ENCODE measurements at places on chromosomes 7 and 10. TPM values are rescaled to one million over a fixed set of nuclear protein-coding genes. Genes with fewer than 3 reads are reported as not detected.
A peak's percentile ranks its signal among the peaks of the same experiment; 100 is the strongest.

DNA sequence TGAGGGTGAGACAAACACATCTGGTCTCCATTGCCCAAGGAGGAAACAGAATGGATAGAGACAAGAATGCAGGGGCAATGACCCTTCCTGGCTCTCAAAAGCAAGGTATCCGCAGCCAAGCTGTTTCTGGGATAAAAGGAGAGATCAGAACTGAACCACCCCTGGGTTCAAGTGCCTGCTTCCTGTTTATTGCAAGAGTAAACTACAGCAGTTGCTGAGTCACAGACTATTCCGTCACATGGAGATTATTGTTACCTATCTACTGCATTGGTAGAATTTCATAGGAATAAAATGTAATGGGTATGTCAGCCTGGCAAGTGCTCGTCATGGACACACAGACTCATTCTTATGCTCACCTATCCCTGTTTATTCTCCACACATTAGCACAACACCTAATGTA is 821.6 kb downstream of the GRID1 start:
- no peak for DNase-seq

GRCh38 chr7:115822380-115822779 is 208.2 kb downstream of the TFEC start:
- no peak for DNase-seq

GRCh38 chr7:18693816-18694215 is 198.3 kb downstream of the HDAC9 start:
- no peak for DNase-seq

DNA sequence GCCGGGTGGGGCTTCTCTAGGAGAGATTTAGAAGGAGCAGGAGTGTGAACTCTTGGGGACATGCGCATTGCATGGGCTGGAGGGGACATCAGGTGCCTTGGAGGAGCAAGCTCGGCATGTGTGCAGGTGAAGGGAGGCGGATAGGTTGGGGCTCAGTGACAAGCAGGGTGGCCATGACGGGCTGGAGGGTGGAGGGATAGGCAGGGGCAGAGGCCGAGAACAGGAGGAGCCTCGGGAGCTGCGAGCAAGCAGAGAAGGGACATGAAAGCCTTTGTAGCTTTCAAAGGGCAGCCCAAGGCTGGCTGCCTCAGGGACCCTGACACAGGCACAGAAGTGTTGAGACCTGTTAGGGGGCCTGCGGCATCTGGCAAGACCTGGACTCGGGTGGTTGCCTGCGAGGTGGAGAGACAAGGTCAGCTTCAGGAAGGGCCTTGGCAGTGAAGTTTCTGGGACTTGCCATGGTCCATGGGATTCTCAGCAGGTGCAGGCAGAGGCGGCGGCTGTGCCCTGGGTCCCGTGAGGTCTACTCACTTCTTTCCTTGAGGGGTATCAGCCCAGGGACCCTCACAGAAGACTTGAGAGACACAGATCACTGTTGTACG is 664.8 kb downstream of the SDK1 start:
- DNase-seq = no peak

- DNase-seq = no peak
Measured at GRCh38 chr10:118758449-118758848, 3.7 kb upstream of the CACUL1 start.

- no peak for DNase-seq
Measured at GRCh38 chr10:89540420-89540949, 5.1 kb upstream of the SLC16A12 start.

GRCh38 chr10:71742301-71743088 is 22.9 kb upstream of the C10orf105 start:
- DNase-seq = no peak

GRCh38 chr10:106795619-106796018 is 368.9 kb downstream of the SORCS1 start:
- DNase-seq = peak; percentile 39

GRCh38 chr10:83909001-83909400 is 230.3 kb upstream of the GHITM start:
- DNase-seq = no peak

- peak; percentile 41 for DNase-seq
Measured at GRCh38 chr10:76397181-76398042, 966.0 kb downstream of the LRMDA start.

DNA sequence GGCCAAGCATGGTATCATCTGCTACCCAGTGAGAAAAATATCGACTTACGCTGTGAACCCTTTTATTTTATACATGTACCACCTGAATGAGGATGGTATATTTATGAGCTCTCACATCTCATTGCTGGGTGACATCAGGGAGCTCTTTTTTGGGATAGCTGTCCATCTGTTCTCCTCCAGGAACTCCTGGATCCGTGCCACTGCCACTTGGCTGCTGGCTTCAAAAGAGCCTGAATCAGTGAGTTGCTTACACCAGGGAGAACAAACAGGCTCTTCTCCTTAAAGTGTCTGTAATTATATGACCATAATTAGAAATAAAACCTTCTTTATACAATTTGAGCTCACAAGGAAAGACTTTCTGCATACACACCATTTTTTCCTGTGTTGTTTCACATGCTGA is 106.2 kb downstream of the KAT6B start:
- peak; percentile 90 for DNase-seq

DNA sequence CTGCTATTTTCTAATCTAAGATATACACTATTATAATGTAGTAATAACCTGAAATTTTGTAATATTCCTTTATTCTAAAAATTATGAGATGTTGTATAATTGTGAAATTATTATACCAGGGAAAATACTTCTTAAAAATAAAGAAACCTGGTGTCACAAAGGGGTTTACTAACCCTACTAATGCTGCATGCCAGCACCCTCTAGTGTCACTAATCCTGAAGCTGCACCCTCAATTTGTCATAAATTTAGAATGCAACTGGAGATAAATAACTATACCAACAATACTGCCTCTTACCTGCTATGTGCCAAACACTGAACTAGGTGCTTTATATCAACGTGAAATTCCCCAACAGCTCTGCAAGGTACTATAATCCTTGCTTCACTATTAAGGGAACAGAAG is 30.8 kb downstream of the TM9SF3 start:
- no peak for DNase-seq

DNA sequence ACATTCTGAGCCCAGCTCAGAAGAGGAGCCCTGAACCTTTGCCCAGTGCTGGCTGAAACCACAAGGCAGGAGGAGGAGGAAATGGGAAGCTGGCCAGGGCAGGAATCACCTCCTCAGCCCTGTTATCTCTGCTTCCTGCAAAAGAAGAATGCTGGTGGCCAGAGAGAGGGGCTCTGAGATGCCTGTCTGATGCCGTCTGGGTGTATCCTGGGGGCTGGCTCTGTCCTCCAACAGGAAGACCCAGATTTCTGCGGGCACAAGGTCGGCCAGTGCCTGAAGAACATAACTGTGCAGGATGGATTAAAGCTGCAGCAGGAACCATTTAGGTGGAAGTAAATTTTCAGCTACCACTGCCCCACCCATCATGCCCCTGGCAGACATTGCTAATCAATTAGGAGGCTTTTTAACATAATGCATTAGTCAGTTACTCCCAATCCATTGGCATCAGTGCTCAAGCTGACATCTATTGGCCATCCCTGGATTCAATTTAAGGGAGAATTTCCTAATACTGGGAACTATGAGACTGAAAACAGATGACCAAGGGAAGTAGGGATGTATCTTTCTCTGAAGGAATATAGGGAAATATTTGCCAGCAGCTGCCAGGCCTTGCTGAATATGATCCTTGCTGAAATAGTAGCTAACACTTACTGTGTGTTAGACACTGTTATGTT is 67.7 kb downstream of the COL13A1 start:
- DNase-seq = no peak

GRCh38 chr10:129855836-129856563 is 108.1 kb downstream of the EBF3 start:
- DNase-seq = no peak

GRCh38 chr7:83347945-83348444 is 185.3 kb upstream of the PCLO start:
- DNase-seq = no peak

- DNase-seq = no peak
Measured at GRCh38 chr10:4217187-4217586, 432.2 kb upstream of the KLF6 start.

GRCh38 chr10:37619336-37619735 is 238.1 kb downstream of the ZNF248 start:
- DNase-seq = no peak

DNA sequence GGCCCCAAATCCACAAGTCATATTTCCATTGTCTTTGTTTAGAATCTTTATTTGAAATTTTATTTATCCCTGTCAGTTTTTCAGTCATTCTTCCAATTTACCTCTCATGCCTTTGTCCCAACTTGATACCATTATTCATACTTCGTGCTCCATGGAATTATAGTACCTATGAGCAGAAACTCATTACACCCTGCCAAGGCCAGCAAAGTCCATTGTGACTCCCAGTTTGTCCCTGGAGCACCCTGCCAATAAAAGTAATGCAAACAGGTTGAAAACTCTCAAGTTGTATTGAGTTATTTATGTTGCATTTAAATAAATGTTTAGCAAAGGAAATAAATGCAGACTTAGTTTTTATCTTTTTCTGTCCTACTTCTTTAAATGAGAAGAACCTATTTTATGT is 19.3 kb downstream of the PCGF5 start:
- DNase-seq = no peak

DNA sequence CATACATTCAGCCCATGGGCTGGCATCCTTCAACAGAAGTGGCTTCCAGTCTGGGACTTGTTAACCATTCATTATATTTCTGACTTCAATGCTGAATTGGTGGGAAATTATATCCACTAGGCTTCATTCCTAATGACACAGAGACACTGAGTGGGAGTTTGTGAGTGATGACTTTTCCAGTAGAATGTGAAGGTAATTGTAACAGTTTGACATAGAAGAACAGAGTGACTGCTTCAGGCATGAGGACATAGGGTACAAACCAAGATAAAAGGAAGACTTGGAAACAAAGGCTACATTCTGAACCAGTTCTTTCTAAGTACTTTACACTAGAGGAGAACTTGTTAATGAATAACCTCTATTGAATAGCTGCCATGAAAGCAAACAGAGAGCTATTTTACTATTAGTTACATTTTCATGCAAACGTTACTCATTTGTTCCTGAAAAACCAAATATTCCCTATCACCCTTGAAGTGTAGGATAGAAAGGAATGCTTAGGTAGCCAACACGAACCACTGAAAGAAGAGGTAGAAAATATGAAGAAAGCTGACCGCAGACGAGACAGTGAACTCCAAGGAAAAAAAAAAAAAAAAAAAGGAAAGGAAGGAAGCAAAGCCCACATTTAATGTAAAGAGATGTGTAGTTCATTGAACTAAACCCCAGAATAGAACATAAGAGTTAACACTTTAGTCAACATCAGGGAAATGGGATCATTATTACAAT is 237.0 kb upstream of the SEMA3C start:
- no peak for DNase-seq

GRCh38 chr10:124287791-124288190 is 130.9 kb downstream of the OAT start:
- DNase-seq = no peak

GRCh38 chr10:101684782-101685181 is 10.2 kb downstream of the FBXW4 start:
- DNase-seq = no peak

DNA sequence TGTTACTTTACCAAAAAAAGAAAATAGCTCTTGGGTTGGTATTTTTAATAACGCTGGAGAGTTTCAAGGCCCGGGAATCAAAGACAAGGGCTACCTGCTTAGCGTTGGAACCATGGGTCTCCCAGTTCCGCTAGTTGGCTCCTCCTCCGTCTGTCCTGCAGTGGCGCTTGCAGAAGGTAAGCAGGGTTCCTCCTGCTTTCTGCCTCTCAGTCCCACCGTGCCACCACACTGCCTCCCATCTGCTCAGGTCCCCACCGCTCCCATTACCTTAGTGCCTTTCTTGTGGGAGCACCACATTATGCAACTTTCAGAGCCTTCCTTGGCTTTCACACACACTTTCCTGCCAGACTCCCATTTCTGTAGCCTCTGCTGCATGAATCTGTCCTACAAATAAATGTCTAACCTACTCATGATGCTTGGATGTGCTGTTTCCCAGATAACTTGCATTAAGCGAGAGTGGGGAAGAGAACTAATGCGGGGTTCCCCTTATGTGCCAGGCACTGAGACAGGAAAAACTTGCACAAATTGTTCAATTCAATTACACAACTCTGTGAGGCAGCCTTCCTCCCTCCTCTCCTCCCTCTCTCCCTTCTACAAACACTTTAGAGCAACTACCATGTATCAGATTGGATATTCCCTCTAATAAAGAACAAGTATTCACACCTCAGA is 124.5 kb downstream of the AOAH start:
- DNase-seq = no peak

DNA sequence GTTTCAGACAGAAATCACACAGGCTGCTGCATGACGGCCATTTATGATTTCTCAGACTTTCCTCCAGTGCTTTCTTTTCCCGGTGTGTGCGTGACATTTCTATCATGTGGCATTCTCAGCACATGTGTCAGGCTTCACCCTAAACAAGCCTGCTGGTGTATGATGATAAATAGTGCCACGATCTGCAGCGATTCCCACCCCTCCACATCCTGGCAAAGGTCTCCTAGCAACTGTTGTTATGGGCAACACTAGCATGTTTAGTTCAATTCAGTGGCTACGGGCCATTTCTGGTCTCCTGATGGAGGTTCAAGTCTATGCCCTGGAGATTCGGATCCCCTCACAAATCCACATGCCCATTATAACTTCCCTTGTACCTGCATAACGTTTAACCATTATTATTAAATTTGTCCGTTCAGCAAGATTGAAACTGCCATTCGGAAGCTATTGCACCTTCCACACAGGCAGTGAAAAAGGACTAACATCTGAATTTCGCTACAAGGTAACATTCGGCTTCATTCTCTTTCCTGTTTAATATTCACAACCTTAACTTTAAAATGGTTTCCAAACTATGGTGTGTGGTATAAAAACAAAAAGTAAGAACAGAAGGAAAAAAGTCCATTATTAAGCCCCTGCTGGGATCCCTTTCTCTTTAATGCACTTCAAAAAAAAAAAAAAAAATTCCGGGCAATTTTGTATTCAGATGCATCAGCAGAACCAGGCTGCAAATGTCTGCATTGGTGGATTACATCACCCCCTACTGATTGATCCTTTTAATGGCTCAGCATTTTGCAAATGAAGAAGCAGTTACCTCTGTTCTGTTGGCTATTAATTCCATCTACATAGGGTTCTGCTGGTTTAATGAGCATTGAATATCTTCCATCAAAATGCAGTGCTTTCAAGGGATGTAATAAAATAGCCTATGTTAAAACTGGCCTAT is 90.2 kb downstream of the FRMD4A start:
- DNase-seq = no peak

- DNase-seq = no peak
Measured at GRCh38 chr10:73858750-73859427, 15.5 kb downstream of the CAMK2G start.

- DNase-seq = no peak
Measured at GRCh38 chr10:31215052-31215451, 104.0 kb upstream of the ZEB1 start.

PTPRE gene
- 15.1 TPM for total RNA-seq

MYL7 gene
- total RNA-seq = 2,865 TPM

ZSCAN21 gene
- 7.7 TPM for total RNA-seq

COBL gene
- total RNA-seq = 91.2 TPM

CABCOCO1 gene
- not detected for total RNA-seq

ACTL6B gene
- not detected for total RNA-seq

C10orf143 gene
- total RNA-seq = 1.3 TPM

CNPY1 gene
- not detected for total RNA-seq

OR6B1 gene
- not detected for total RNA-seq

PRPS1L1 gene
- total RNA-seq = not detected

LBX1 gene
- total RNA-seq = not detected
